ENCODE measurements at places on chromosomes 4 and X.
A peak's percentile ranks its signal among the peaks of the same experiment; 100 is the strongest.

GRCh38 chr4:134727696-134728095 lies 526.1 kb upstream of the PABPC4L start:
- no peak for DNase-seq

GRCh38 chr4:147566762-147567161 lies 50.4 kb upstream of the TMEM184C start:
- DNase-seq: no peak

DNA sequence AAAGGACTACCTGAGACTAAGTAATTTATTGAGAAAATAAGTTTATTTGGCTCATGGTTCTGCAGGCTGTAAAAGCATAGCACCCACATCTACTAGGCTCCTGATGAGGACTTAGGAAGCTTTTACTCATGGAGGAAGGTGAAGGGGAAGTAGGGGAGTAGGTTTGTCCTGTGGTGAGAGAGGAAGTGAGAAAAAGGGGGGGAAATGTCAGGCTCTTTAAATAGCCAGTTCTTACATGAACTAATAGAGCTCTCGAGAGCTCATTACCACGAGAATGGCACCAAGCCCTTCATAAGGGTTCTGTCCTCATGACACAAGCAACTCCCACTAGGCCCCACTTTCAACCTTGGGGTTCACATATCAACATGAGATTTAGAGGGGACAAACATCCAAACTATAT lies 125.5 kb upstream of the NRK start:
- no peak for DNase-seq

DNA sequence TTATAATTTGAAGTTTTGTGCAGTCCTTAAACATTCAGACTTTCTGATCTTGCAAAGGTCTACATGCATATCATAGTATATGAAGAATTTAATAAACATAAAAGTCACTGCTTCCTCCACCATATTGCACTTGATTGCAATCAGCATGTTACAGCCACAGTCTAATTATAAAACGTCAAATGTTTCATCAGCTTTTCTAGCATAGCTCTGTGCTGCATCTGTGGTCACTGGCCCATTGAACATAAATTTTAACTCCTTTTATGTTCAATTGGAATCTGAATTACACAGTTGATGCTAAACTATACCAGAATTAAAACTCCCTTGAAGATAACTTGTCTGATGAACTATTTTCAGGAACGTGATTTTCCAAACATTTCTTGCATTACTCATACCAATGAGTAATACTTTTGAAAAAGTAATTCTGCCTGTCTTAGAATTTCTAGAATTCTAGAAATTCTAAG lies 329.1 kb downstream of the GALNTL6 start:
- no peak for DNase-seq

GRCh38 chr4:17565846-17566245 lies 11.2 kb upstream of the LAP3 start:
- no peak for DNase-seq

GRCh38 chrX:110210417-110211139 lies 107.3 kb downstream of the AMMECR1 start:
- DNase-seq: peak; percentile 37
